ENCODE measurements at places on chromosomes 13 and 19. TPM values are rescaled to one million over a fixed set of nuclear protein-coding genes. Genes with fewer than 3 reads are reported as not detected.

The USHBP1 gene
- not detected for total RNA-seq

GRCh38 chr19:13260883-13261653, 110.9 kb downstream of the IER2 start:
- peak; percentile 62 for DNase-seq

DNA sequence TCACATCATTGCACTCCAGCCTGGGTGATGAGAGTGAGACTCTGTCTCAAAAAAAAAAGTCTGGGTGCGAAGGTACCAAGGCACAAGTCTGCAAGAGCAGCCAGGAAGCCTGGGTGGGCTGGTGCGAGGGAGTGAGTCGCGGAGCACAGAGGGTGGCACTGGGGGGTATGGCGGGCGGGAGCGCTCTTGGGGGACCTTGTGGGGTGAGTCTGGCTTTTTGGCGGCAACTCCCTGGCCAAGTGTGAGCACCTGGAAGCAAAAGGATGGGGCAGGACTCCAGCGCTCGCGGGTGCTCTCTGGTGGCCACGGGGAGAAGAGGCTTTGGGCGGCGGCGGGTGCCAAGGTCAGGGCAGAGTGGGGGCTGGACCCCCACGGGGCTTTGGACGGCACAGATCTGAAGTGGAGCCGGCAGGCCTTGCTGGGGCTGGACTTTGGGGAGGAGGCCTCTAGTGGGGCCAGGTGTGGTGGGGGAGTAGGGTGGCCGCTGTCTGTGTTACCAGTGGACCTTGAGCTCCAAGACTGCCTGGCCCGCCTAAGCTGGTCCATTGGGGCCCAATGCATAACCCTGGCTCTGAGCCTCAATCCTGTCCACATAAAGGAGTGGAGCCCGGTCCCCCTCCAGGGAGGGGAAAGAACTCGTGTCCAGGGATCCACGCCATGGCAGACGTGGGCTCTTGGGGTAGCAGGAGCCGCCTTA, 1.6 kb downstream of the P2RY11 start:
- peak; percentile 68 for DNase-seq

The LAIR1 gene
- 3.9 TPM for total RNA-seq

- DNase-seq, result no peak
Measured at GRCh38 chr13:21739771-21740170, 68.9 kb downstream of the FGF9 start.

The TGFB1 gene
- 15.7 TPM for total RNA-seq

The CLEC17A gene
- not detected for total RNA-seq

The MCEMP1 gene
- not detected for total RNA-seq

The B3GNT8 gene
- total RNA-seq, result 9.2 TPM

The CYP4F2 gene
- total RNA-seq, result not detected

DNA sequence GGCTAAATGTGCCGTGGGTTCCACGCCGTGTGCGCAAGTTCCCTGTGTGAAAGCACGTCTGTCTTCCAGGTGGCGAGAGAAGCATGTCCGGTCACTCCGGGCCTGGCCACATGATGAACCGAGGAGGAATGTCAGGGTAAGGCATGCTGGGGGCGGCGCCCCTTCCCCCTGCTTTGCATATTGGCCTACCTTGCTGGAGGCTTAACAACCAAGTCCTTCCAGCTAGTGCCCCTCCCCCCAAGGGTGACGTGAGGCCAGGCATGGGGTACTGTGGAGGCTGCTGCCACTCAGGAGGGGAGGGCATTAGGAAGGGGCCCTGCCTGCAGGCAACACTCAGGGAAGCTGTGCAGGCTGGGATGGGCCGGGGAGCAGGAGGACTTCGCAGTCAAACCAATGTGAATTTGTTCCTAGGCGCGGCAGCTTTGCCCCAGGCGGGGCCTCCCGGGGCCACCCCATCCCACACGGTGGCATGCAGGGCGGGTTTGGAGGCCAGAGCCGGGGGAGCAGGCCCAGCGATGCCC, 12.5 kb downstream of the MICOS13 start:
- DNase-seq, result peak; percentile 44

DNA sequence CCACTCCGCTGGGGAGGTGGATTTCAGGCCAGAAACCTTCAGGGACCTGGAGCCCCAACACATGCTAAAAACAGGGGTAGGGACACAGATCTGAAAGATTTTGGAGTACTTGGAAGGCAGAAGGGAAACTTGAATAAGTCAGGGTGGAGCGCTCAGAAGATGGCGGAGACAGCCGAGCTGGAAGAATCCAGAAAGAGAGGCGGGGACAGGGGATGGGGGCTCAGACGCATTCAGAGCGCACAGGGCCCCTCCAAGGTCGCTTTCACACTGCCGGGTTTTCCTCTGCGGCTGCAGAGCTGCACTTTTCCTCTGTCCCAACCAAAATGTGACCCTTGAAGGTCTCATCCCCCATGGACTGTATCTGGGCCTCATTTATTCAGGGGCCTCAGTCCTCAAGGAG, 56.9 kb downstream of the ERICH4 start:
- DNase-seq, result no peak

DNA sequence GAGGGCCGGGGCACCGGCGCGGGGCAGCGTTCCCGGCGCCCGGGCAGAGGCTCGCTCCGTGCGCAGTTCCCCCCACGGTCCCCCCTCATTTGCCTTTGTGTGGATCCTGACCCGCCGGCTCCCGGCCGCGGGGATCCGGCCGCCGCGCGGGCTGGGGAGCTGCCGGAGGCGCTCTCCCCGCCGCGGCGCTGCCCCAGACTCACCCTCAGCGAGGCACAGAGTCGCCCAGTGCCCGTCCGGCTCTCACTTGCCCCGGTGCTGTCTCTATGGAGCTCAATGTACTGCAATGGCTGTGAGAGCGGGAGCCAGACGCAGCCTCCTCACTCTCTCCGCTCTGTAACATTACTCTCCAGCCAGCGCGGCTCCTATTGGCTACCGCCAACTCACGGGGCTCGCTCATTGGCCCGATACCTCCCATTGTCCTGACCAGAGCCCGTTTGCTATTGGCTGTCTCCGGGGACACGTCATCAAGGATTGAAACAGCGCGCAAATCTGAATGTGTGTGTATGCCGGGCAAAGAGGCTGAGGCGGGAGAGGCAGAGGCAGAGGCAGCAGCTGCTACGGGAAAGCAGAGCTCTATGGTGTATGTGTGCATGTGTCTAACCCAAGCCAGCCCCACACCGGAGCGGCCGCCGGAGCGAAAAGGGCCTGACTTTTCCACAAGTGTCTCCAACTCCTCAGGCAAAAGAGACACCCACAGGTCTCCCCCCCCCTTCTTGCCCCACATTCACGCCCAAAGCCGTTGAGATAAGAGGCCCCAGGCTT, at the start of gene HMGB1:
HMGB1 (minus strand) TSS at position 344 of the 765 bp plus-strand sequence. CDS start 2,256 bp downstream, outside the sequence.
- peak; percentile 99 for DNase-seq

- peak; percentile 87 for DNase-seq
Measured at GRCh38 chr19:55080968-55081769, 5.5 kb downstream of the EPS8L1 start.

- peak; percentile 12 for DNase-seq
Measured at GRCh38 chr13:61255040-61255796, 160.4 kb downstream of the PCDH20 start.

GRCh38 chr13:77136902-77137420, 110.0 kb upstream of the FBXL3 start:
- DNase-seq, result no peak

Measured in hepatocyte (in vitro differentiated cells).